ENCODE measurements at places on chromosomes 13 and 19. TPM values are rescaled to one million over a fixed set of nuclear protein-coding genes. Genes with fewer than 3 reads are reported as not detected.

GRCh38 chr19:16416991-16417390 lies 54.8 kb downstream of the EPS15L1 start:
- DNase-seq: no peak

DNA sequence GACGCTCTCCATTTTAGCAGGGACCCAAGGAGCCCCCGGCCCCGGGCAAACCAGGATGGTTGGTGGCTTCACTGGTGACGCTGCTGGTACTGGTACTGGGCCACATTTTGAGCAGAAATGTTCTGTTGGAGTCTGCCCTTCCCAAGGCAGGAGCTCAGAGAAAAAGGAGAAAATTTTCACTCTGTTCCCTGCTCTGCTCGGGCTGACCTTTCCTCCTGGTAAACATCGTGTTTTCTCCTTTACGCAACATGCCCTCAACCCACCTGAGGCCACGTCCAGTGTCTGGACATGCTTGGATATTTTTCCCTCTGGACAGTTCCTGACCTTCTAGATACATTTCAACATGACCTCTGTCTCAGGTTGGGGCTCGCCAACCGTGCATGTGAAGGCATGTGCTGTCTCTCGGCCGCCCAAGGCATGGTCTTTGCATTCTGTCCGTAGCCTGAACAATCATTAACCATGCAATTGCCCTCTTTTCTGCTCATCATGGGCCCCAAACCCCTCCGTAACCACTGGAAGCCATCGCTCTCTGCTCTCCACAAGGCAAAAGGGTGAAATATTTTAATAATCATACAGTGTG lies 115.2 kb upstream of the PEG3 start:
- DNase-seq: no peak

GRCh38 chr19:55778331-55778730 lies 9.4 kb downstream of the RFPL4AL1 start:
- no peak for DNase-seq

METTL21C gene
- not detected for total RNA-seq

DNA sequence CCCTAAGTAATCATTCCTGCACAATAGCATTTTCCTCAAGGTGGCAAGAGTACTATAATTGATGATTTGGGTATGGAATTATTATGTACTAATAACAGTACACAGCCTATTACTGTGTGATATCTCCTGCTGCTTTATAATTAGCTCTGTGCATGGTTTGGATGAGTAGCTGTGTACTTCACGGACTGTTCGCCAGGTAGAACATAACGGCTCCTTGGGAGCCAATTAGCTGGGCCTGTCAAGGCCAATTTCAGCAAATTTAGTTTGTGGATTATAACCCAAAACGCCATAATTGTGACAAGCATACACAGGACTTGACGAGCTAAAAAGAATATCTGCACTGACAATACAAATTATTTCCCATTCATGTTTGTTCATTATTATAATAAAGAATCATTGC lies 1584.2 kb downstream of the SLITRK1 start:
- no peak for DNase-seq

- DNase-seq: no peak
These were observed 12.7 kb upstream of the DPY19L3 start for GRCh38 chr19:32392901-32393300.

ERF gene
- total RNA-seq: 43.1 TPM
